ENCODE measurements at places on chromosomes 1 and 21.

DNA sequence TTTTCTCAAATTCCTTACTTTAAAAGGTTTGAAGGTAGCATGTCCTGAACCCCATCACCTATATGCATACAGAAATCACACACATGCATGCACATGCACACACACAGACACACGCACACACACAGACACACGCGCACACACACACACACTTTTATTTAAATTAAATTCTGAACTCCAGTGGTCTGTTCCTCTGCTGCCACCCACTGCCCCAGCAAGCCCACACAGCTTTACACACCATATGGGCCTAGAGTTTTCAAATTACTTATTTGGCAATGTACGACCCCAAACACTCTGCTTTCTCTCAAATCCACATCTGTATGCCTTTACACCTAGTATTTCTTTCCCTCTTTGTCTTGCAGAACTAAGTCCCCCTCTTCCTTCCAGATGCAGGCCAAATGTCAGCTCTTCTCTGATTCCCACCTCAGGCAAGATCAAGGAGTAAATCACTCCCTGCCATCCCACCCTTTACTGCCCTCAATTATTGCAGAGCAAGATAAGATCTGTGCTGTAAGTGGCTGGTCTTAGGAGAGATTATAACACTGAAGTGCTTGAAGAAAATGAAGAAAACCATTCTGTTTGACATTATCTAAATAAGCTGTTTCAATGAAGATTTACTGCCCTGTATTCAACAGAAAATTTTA, 429.9 kb upstream of the CXADR start:
- DNase-seq: no peak

DNA sequence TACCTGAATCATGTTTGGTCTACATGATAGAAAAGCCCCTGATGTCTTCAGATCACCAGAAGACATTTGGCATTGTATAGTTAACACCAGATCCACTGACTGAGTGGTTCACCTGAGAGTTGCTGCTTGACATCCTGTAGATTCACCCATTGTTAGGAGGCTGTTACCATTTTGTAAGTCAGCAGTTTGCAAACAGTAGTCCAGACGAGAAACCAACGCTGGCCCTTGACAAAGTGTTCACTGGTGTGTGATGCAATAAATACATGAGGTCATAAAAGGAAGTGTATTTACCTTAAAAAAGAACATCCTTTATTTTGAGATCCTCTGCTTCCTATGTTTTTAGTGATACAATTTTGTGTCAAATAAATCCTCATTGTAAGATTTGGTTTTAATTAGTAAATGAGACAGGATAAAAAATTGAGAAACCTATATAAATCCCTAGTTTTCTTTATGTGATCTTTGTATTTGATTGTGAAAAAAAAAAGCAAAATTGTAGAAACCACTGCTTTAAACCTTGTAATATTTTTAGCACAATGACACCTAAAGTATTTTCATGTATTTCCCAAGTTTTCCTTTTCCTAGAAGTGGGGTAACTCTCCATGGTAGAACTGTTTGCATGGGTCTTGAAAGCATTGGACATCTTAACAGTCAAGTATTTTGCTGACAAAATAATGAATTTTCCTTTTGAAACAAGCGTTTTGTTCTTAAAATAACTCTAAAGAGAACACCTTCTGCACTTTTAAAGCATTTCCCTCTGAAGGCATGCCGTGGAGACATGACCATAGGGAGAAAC, 204.3 kb downstream of the FGGY start:
- DNase-seq: no peak

DNA sequence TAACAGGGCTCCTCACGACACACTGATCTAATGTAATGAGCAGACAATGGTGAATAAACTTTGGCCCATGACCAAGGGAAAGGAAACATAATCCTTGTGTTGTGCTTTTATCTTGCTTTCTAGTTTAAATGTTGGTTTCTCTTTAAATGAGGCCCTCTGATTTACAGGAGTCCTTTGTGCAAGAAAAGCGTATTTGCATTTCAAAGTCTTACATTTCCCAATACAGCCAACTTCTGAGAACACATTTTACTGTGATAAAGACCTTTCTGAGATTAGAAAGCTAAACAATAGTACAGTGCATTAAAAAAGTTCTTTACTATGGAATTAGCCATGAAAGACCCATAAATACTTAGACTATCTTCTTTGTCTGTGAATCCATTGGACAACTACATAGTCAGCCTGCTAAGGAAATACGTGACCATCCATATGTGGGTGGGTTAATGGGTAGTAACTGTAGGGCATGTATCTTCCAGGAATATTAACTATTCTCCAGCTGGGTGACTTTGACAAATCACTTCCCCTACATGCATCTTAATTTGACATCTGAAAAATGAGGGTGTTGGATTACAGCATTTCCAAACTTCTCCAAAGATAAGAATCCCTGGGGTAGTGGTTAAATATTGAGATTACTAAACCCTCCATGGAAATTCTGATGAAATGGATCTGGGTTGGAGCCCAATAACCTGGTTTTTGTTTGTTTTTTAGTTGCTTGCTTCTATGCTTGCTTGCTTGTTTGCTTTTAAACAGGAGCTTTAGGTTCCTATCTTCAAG, 50.3 kb upstream of the USP1 start:
- DNase-seq: no peak

DNA sequence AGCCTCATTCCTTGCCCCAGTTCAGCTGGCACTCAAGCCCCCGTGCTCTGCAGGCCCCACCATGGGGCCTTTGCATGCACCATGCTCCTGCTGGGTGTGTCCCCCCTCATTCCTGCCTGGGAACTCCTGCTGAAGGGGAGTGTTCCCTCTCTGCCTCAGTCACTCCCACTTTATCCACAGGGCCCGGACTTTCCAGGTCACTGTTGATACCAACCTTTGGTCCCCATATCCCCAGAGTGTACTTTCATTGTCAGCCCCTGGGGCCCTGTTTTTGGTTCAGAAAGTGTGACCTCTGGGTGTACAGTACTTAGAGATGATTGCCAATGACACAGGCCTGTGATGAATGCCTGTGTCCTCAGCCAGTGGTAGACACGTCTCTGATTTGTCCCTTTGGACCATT, 2.9 kb downstream of the TTC22 start:
- DNase-seq: no peak

DNA sequence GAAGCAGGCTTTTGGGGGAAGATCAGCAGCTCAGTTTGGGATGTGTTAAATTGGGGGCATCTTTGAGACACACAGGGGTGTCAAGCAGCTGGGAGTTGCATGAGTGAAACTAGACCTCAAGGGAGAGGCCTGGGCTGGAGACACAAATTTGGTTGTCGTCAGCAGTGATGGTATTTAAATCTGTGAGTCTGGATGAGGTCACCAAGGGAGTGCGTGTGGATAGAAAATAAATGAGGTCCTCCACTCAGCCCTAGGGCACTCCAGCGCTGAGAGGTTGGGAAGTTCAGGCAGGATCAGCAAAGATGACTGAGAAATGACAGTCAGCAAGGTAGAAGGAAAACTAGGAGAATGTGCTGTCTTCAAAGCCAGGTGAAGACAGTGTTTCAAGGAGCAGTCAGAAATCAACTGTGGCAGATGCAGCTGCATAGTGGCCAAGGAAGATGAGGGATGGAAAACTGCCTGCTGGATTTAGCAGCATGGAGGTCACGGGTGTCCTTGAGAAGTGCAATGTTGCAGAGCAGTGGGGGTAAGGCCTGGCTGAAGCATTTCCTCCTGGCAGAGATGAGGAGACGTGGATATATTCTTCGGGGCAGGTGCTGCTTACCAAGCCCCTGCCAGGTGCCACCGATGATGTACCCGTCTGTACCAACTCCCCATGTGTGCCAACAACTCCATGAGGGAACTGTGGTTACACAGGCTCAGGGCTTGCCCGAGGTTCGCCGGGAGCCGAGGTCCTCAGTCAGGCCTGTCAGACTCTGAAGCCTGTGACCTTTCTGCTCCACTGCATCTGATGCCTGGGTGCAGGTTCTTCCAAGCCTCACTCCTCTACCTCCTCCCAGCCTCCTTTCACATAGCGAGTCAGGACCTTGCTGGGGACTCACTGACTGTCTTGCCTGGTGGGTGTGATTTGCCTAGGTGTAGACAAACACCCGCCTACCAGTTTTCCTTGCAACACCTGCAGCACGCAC, 11.3 kb downstream of the MAP7D1 start:
- no peak for DNase-seq

- DNase-seq: no peak
Measured at GRCh38 chr1:233246965-233247364, 48.6 kb downstream of the PCNX2 start.

DNA sequence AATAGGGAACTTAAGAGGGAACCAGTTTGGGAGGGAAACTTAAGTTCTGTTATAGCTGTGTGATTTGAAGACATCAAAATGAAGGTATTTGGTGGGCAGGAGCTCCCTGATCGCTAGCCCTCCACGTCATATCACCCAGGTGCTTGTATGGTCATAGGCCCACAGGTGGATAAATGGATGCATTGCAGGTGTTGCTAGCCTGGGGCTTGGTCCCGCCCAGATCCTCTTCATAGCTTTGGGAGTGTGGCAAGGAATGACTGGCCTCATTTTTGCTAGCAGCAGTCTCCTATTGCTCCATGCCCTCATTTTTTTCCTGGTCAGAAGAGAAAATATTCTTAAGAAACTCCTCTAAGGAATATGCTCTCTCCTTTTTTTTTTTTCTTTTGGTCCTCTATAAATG, 11.3 kb downstream of the GNPAT start:
- DNase-seq: no peak

- DNase-seq: no peak
Measured at GRCh38 chr1:207429963-207430362, 24.2 kb upstream of the CR2 start.

GRCh38 chr1:60423146-60423780, 349.7 kb upstream of the C1orf87 start:
- DNase-seq: no peak

DNA sequence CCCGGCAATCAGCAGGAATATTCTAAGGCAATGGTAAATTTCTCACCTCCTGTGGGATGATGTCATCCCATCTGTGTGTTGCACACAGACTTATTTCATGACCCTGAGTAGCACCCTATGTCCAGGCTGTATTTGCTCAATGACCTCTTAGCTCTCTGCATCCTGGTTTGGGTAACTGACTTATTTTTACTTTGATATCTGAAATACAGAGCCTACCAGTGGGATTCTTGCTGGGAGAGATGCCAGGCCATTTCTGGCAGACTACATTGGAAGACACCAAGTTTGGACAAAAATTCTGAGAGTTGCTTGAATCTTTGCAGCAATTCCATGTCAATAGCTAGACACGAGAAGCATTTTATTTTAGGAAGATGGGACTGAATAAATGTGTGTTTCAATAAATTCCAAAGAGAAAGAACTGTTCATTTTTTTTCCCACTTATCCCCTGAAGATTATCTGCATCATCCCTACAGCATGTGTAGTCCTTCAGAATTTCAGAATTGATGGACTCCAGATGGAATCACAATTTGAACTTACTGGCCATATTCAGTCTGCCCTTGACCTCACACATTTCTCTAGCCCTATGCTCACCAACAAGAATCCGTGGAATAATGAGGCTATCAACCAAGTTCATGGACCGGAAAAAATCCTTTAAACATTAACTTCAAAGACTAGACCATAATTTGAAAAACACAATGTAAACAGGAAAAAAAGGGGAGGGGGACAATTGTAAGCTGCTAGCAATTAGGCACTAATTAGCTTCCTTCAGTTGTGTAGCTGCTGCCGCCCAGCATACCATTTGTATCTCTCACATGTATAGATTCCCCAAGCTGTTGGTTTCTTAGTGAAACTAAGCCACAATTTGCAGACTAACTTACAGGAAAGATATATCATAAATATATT, 226.5 kb downstream of the HMCN1 start:
- DNase-seq: no peak

DNA sequence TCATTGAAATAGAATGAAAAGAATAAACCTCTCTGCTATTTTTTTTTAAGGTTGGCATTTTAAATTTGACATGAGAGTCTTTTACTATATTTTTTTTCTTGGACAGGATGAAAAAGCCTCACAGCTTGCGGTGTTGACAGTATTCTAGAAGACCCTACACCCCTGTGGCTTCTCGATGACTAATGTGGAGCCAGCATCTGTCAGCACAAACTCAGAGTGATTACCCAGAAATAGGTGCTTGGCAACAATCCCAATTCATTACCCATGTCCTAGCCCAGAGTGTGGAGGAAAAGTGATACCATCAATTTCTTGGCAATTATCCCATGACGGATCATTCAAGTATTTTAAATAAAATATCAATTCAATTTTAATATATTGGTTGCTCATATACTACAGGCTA, 186.8 kb upstream of the MAP1LC3C start:
- no peak for DNase-seq

DNA sequence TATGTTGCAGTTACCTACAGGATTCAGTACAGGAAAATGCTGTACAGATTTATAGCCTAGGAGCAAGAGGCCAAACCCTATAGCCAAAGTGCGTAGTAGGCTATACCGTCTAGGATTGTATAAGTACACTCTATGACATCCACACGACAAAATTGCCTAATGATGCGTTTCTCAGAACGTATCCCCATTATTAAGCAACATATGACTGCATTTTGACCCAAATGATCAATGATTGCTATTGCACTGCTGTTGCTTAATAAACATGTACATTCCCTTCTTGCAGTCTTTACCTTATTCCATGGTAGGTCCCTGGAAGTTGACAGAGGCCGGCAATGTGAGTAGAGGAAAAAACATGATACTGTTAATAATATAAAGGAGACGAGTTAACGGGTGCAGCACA, 33.0 kb downstream of the LRRC8C start:
- no peak for DNase-seq

GRCh38 chr1:18010945-18011344, 96.7 kb upstream of the IGSF21 start:
- DNase-seq: no peak

GRCh38 chr1:211589782-211590721, 11.1 kb upstream of the SLC30A1 start:
- no peak for DNase-seq

DNA sequence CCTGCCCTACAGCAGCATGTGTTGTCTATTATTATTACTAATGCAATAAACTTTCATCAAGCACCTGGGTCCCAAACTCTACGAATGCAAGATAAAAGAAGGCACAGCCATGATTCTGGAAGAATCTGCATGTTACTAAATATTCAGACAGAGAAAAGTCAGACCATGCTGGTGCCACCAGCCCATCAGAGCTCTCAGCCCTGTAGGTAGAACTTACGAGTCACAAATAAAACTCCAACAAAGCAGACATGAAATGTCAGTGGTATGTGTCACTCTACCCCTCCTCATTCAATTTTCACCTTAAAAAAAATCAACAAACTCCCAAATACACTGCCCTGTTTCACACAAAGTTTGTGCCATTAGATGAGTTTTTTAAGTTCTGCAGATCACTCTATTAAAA, 62.4 kb upstream of the TIAM1 start:
- DNase-seq: no peak
